Psoas muscle (tissue), 8 donors: ENCODE measurements at places on chromosomes 5 and 9.

- no peaks in the 10 kb centered on the region for H3K27me3 ChIP-seq
- H3K36me3 ChIP-seq = no peaks in the 10 kb centered on the region
- DNase-seq = no peak
- no peak overlapping the region for H3K27ac ChIP-seq
- H3K4me1 ChIP-seq = no peaks in the 10 kb centered on the region
Observed at GRCh38 chr5:14901462-14902051, 30.0 kb upstream of the ANKH start.

- no peak overlapping the region for H3K4me3 ChIP-seq
- H3K27me3 ChIP-seq = no peaks in the 10 kb centered on the region
- no peaks in the 10 kb centered on the region for H3K36me3 ChIP-seq
Observed at GRCh38 chr9:116643691-116644090, 43.4 kb upstream of the TRIM32 start.

DNA sequence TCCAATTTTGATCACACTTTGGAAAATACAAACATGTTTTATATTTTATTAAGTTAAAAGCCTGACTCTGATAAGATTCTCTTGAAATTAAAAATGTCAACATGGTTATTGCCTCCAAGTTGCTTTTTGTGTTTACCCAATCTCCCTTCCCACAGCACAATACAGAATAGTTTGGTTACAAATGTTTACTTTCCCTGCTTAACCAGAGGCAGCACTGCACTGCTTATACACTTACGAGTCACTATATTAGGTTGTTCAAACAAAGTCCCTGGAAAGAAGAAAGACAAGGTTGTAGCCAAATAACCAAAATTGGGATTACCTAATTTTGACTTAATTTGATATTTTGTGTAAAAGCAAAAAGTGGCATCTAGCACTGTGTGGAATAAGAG, 25.9 kb downstream of the SRFBP1 start:
- no peak overlapping the region for H3K4me3 ChIP-seq
- no peak for DNase-seq
- H3K27me3 ChIP-seq = no peaks in the 10 kb centered on the region
- peaks cover 18% of the 10 kb centered on the region for H3K4me1 ChIP-seq
- no peak overlapping the region for H3K27ac ChIP-seq

DNA sequence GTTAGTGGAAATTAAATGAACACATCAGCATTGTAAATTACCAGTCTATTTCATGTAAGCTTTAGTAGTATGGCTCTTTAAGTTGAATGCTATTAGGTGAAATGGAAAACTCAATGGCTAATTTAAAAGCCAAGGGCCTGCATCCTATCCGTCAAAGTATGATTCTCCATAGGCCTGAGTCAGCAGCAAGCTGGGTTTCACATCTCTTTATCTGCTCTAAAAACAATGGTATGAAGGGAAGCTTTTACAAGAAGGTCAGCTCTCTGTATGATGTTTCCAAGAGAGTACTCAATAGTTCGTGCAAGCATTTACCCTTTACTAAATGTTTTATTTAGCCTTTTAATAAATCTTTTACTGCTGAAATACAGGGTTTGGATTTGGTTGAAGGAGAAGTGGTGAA, 62.8 kb downstream of the MAP1B start:
- H3K36me3 ChIP-seq = no peaks in the 10 kb centered on the region
- no peak for DNase-seq
- H3K27me3 ChIP-seq = no peaks in the 10 kb centered on the region
- no peak overlapping the region for H3K4me3 ChIP-seq
- no peak overlapping the region for H3K27ac ChIP-seq

GRCh38 chr5:72046106-72046505, 61.2 kb upstream of the MAP1B start:
- no peak for DNase-seq
- no peak overlapping the region for H3K27ac ChIP-seq
- no peak overlapping the region for H3K4me3 ChIP-seq
- no peaks in the 10 kb centered on the region for H3K4me1 ChIP-seq
- no peaks in the 10 kb centered on the region for H3K27me3 ChIP-seq

DNA sequence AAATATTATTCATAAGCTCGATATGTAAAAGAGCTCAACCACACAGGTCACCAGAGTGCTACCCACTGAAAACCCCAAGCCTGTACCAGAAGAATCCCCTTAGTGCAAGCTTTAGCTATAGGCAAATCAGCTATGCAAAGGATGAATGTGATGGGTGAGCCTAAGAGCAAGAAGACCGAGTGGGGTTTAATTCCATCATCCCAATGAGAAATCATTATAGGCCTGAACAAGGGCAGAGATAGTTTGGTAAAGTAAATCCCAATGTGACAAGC, 21.8 kb downstream of the ELOVL7 start:
- H3K36me3 ChIP-seq = no peaks in the 10 kb centered on the region
- no peak overlapping the region for H3K4me3 ChIP-seq
- no peak overlapping the region for H3K27ac ChIP-seq

- H3K4me3 ChIP-seq = peak overlapping the region; percentile 74
- DNase-seq = no peak
- H3K27me3 ChIP-seq = no peaks in the 10 kb centered on the region
- peak overlapping the region; percentile 95 for H3K27ac ChIP-seq
- peaks cover 27% of the 10 kb centered on the region for H3K4me1 ChIP-seq
Observed at GRCh38 chr9:13278023-13278367, 1.5 kb downstream of the MPDZ start.

GRCh38 chr5:81134566-81134965, 98.6 kb upstream of the CKMT2 start:
- H3K27me3 ChIP-seq = no peaks in the 10 kb centered on the region
- no peak overlapping the region for H3K27ac ChIP-seq
- no peaks in the 10 kb centered on the region for H3K4me1 ChIP-seq
- DNase-seq = no peak
- H3K4me3 ChIP-seq = no peak overlapping the region

GRCh38 chr5:156021866-156022265, 305.1 kb upstream of the SGCD start:
- DNase-seq = no peak
- H3K36me3 ChIP-seq = no peaks in the 10 kb centered on the region
- no peaks in the 10 kb centered on the region for H3K4me1 ChIP-seq
- H3K27me3 ChIP-seq = no peaks in the 10 kb centered on the region
- no peak overlapping the region for H3K27ac ChIP-seq
- no peak overlapping the region for H3K4me3 ChIP-seq

DNA sequence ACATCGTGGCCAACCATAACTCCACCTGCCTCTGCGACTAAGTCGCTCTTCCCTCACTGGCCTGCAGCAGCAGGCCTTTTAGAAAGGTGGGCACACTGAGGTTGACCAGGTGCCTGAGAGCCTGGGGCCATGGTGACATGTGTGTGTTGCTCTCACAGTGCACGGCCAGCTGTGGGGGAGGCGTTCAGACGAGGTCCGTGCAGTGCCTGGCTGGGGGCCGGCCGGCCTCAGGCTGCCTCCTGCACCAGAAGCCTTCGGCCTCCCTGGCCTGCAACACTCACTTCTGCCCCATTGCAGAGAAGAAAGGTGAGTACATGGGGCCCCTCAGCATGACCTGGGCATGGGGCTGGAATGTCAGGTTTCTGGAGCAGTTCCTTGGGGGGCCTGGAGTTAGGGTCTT, 104.5 kb upstream of the ICE1 start:
- H3K4me3 ChIP-seq = no peak overlapping the region
- no peaks in the 10 kb centered on the region for H3K27me3 ChIP-seq
- peaks cover 56% of the 10 kb centered on the region for H3K4me1 ChIP-seq
- no peaks in the 10 kb centered on the region for H3K36me3 ChIP-seq
- H3K27ac ChIP-seq = peak overlapping the region; percentile 79

DNA sequence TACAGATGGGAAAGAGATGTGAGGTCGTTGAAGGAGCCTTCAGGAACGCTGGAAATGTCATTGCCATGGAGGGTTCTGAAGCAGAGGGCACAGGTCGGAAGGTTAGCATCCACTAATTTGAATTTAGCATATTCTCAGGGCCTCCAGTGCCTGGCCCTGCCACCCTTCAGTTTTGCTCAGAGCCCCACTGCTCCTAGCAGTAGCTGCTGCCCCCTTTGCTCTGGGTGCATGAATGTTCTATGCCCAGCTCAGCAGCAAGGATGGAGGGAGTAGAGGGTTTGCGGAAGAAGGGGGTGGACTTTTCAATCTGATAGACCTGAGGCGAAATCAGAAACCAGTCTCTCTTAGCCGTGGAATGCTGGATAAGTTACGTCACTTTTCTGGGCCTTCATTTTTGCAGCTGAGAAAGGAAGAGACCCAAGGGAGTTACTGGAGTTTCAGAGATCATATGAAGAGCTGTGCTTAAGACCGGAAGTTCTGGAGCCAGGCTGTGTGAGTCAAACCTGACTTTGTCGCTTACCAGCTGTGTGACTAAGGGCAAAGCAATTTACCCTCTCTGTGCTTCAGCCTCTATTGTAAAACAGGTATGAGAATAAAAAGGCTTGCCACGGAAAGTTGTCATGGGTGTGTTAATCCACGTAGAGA, 133.2 kb upstream of the PANK3 start:
- no peaks in the 10 kb centered on the region for H3K4me1 ChIP-seq
- no peak overlapping the region for H3K27ac ChIP-seq
- H3K36me3 ChIP-seq = no peaks in the 10 kb centered on the region
- DNase-seq = no peak

DNA sequence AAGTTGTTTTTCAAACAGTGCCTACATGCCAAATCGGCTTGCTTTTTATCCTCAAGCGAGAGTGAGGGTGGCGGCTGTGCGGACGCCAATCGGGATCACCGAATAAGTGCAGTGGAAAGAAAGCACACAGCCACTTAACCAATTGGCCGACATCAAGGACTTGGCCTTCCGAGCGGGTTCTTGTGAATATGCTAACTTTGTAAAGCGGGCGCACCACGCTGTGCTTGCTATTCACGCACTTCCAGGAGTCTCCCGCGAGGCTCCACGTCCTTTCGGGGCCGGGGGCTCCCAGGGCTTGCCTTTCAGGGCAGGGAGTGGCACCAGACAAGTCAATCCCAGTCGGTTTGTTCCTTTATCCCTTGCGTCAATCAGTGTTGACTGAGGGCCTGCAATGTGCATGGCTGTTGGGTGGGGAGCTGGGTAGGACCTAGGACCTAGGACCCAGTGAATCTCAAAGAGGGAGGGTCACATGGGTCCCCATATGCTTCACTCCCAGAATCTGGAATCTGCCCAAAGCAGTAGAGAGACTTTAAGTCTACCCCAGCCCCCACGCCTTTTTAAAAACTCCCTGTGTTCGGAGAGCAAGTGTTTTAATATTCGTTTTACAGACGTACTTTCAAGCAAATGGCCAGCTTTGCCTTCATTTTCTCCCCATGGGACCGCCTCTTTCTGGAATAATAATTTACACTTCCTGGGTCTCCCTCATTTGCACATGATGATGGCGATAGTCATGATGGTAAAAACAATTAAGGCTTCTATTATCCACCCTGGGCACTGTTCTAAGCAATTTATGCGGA, 2.0 kb upstream of the GCNT4 start:
- H3K36me3 ChIP-seq = no peaks in the 10 kb centered on the region
- peaks cover 10% of the 10 kb centered on the region for H3K4me1 ChIP-seq
- no peaks in the 10 kb centered on the region for H3K27me3 ChIP-seq
- peak overlapping the region; percentile 88 for H3K27ac ChIP-seq
- peak; percentile 62 for DNase-seq

GRCh38 chr5:68922172-68922987, 171.4 kb upstream of the SLC30A5 start:
- H3K4me1 ChIP-seq = no peaks in the 10 kb centered on the region
- DNase-seq = no peak
- H3K4me3 ChIP-seq = no peak overlapping the region
- no peaks in the 10 kb centered on the region for H3K27me3 ChIP-seq
- no peak overlapping the region for H3K27ac ChIP-seq

DNA sequence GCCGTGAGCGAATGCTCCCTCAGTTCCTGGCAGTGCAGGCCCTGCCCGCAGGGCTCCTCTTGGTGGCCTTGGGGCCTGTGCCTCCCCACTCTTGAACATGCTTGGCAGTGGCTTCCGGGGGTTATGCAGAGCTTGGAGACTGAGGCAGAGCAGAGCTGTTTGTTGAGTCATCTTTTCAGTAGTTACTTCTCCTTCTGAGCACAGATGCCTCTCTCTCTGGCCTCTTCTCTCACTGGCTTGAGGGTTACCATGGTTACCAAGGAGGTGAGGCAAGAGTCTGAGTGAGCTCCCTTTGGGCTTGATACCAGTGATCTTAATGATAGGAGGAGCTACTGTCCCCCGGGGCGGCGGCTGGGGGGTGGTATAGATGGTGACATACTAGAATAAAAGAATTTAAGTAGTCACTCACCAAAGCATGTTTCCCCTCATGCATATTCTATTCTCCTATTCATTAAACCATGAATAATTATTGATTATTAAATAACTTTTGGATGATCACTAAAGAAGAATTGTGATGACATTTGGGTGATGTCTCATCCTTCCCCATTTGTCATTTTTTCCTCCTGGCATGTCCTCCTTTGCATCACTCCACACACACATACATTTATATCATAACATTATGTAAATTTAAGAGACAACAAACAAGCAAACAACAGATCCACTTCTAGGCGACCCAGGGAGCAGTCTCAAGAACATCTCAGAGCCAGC, 111.1 kb downstream of the ARHGAP26 start:
- peaks cover 8% of the 10 kb centered on the region for H3K4me1 ChIP-seq
- H3K27me3 ChIP-seq = no peaks in the 10 kb centered on the region
- no peak overlapping the region for H3K27ac ChIP-seq

DNA sequence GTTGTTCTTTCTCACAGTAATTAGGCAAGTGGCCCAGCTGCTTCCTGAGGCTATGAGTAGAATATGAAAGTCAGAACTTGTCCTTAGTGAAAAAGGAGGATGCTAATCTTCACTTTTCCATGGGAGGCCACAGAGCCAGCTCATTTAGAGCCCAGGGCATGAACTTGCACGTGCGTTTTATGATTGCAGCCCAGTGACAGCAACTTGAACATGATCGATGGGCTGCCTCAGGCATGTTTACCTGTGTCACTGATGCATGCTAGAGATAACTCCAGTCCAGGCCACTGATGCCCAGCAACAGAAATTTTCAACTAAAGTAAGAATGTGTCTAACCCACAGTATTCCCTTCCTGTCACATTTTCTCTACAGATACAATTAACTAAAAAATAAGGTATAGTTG, 179.3 kb downstream of the CTNND2 start:
- H3K4me3 ChIP-seq = no peak overlapping the region
- DNase-seq = no peak
- H3K27ac ChIP-seq = no peak overlapping the region
- H3K36me3 ChIP-seq = no peaks in the 10 kb centered on the region
- H3K27me3 ChIP-seq = no peaks in the 10 kb centered on the region
- H3K4me1 ChIP-seq = no peaks in the 10 kb centered on the region

- peaks cover 15% of the 10 kb centered on the region for H3K36me3 ChIP-seq
- peak within 1 kb of the TSS; percentile 88 for H3K4me3 ChIP-seq
- peak; percentile 88 for DNase-seq
- H3K27ac ChIP-seq = peak within 1 kb of the TSS; percentile 87
- H3K4me1 ChIP-seq = peaks cover 17% of the 10 kb centered on the region
Observed at GRCh38 chr5:442335-443238, at the start of gene EXOC3. Gene EXOC3, plus strand, starts transcription at chr5:443176. Its CDS starts 3,030 bp downstream, at chr5:446206.

GRCh38 chr9:17532461-17532860, 46.4 kb upstream of the SH3GL2 start:
- no peak for DNase-seq
- H3K27ac ChIP-seq = no peak overlapping the region
- H3K36me3 ChIP-seq = no peaks in the 10 kb centered on the region
- H3K4me1 ChIP-seq = no peaks in the 10 kb centered on the region
